ENCODE measurements at places on chromosomes 5 and 9. TPM values are rescaled to one million over a fixed set of nuclear protein-coding genes. Genes with fewer than 3 reads are reported as not detected.

The FOXD1 gene
- 6.5 TPM for total RNA-seq

The TMEM174 gene
- total RNA-seq = not detected

The GHR gene
- 2.8 TPM for total RNA-seq

The PLEKHG4B gene
- 0.38 TPM for total RNA-seq

The ZDHHC11B gene
- under 0.01 TPM for total RNA-seq

The CDC25C gene
- total RNA-seq = 1.1 TPM

The PCDHA11 gene
- total RNA-seq = 0.28 TPM

The DAPK1 gene
- total RNA-seq = 19.7 TPM

The OTP gene
- total RNA-seq = not detected

The ACTBL2 gene
- 0.19 TPM for total RNA-seq

The GADD45G gene
- total RNA-seq = 0.38 TPM

The PHAX gene
- total RNA-seq = 75.8 TPM

The CCL19 gene
- total RNA-seq = not detected

The TMEM252 gene
- not detected for total RNA-seq

The CCDC127 gene
- total RNA-seq = 6.7 TPM

The FOXD4L6 gene
- not detected for total RNA-seq

The NEUROG1 gene
- total RNA-seq = not detected

The PCDHB10 gene
- total RNA-seq = 1.7 TPM
